ENCODE measurements at places on chromosomes 6 and 20.

- DNase-seq, result no peak
- H3K4me1 ChIP-seq, result no peaks in the 10 kb centered on the region
- H3K27me3 ChIP-seq, result peaks cover 17% of the 10 kb centered on the region
- no peak overlapping the region for H3K27ac ChIP-seq
- H3K4me3 ChIP-seq, result no peak overlapping the region
- H3K36me3 ChIP-seq, result no peaks in the 10 kb centered on the region
Measured at GRCh38 chr20:41382791-41383305, 16.2 kb upstream of the EMILIN3 start.

GRCh38 chr6:13760307-13761304 is 49.0 kb upstream of the RANBP9 start:
- peaks cover 4% of the 10 kb centered on the region for H3K36me3 ChIP-seq
- no peak for DNase-seq
- H3K4me1 ChIP-seq, result peaks cover 38% of the 10 kb centered on the region
- no peaks in the 10 kb centered on the region for H3K27me3 ChIP-seq
- no peak overlapping the region for H3K4me3 ChIP-seq
- H3K27ac ChIP-seq, result no peak overlapping the region

DNA sequence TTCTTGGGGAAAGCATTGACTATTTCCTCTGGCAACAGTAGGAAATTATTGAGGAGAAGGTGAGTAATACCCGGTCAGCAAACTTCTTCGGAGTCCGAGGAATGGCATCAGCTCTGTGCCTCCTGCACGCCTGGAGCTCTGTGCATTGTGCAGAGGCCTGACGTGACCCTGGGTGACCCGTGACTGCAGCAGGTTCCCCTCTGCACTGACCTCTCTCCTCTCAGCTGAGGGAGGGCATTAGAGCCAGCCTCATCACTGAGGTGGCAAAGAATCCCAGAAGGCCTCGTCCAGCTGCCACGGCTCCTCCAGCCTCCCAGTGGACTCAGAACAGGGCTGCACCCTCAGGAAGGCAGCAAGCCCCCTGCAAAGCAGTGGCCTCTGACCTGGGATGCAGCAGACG is 502.9 kb downstream of the CD83 start:
- H3K27me3 ChIP-seq, result peaks cover 4% of the 10 kb centered on the region
- no peak overlapping the region for H3K27ac ChIP-seq
- H3K4me3 ChIP-seq, result no peak overlapping the region
- no peaks in the 10 kb centered on the region for H3K36me3 ChIP-seq
- H3K4me1 ChIP-seq, result peaks cover 20% of the 10 kb centered on the region

- H3K4me1 ChIP-seq, result peaks cover 12% of the 10 kb centered on the region
- no peak overlapping the region for H3K27ac ChIP-seq
- no peaks in the 10 kb centered on the region for H3K27me3 ChIP-seq
- peaks cover 11% of the 10 kb centered on the region for H3K36me3 ChIP-seq
- DNase-seq, result no peak
Measured at GRCh38 chr20:58287638-58288037, 21.9 kb upstream of the RAB22A start.

DNA sequence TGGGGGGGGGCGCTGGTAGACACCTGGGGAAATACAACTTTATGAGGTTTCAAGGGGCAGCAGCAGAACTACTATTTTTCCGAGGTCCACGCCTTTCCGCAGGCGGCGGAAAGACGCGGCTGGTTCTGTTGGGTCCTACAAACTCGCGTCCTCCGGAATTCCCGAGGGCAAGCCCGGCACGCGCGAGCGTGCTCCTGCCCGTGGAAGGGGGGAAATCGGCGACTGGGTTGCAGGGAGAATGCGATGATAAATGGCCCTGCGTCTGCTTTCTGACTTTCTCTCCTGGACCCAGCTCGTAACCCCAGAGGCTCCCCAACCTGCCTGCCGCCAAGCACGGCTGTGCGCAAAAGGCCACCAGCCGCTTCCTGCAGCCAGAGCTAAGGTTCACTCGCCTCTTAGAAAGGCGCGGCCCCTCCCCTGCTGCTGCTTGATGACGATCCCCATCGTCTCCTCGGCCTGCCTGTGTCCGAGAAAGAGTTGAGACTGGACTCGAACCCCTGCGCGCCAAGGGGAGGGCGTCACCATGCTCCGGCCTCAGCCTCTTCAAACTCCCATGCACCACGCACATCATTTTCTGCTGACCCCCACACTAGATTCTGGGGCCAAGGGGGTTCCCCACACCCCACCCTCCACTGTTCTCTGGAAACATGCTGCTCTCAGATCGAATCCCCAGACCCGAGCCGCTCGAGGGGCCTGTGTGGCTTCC is 6.7 kb downstream of the FOXA2 start:
- no peak for DNase-seq
- H3K27ac ChIP-seq, result no peak overlapping the region
- peaks cover 83% of the 10 kb centered on the region for H3K27me3 ChIP-seq
- H3K4me3 ChIP-seq, result no peak overlapping the region
- H3K36me3 ChIP-seq, result no peaks in the 10 kb centered on the region
- peaks cover 2% of the 10 kb centered on the region for H3K4me1 ChIP-seq

DNA sequence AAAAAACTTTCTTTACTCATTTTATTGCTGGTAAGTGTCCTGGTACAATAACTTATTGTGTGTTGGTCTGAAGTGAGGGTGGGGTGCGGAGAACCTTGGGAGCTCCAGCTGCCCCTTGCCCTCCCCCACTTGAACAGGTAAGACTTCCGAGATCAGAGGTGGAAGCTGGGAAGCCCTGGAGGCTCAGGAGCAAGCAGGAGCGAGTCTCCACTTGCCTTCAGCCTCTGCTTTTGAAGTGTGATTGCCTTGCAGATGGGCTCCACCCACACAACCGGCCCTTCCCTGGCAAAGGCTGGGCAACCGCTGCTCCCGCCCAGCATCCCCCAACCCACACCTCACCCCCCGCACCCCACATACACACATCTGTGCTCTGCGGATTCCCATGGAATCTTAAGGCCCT is 179.6 kb downstream of the TFAP2C start:
- peaks cover 24% of the 10 kb centered on the region for H3K27me3 ChIP-seq
- no peak overlapping the region for H3K4me3 ChIP-seq
- H3K4me1 ChIP-seq, result no peaks in the 10 kb centered on the region
- no peak overlapping the region for H3K27ac ChIP-seq
- no peak for DNase-seq

GRCh38 chr20:62030834-62031434 is 34.7 kb downstream of the TAF4 start:
- peak overlapping the region; percentile 42 for H3K27ac ChIP-seq
- no peak overlapping the region for H3K4me3 ChIP-seq
- H3K4me1 ChIP-seq, result peaks cover 48% of the 10 kb centered on the region
- H3K27me3 ChIP-seq, result no peaks in the 10 kb centered on the region
- DNase-seq, result no peak

DNA sequence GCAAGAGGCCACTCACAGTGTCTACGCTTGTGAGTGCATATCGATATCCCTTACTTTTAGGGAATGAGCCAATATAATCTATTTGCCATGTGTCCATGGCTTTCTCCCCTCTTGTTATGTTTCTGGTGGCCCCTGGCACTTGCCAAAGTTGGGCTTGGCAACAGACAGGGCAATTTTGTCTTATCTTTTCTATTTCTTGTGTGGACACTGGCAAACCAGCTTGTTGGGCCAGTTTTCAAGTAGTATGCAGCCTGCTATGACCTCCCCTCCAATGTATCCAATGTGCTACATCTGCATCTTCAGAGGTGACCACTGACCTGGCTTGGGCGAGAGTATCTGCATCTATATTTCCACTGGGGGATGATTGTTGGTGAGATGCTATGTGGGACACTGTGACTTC is 29.2 kb downstream of the GSTA2 start:
- no peak for DNase-seq
- no peaks in the 10 kb centered on the region for H3K27me3 ChIP-seq
- H3K27ac ChIP-seq, result no peak overlapping the region
- no peaks in the 10 kb centered on the region for H3K4me1 ChIP-seq

DNA sequence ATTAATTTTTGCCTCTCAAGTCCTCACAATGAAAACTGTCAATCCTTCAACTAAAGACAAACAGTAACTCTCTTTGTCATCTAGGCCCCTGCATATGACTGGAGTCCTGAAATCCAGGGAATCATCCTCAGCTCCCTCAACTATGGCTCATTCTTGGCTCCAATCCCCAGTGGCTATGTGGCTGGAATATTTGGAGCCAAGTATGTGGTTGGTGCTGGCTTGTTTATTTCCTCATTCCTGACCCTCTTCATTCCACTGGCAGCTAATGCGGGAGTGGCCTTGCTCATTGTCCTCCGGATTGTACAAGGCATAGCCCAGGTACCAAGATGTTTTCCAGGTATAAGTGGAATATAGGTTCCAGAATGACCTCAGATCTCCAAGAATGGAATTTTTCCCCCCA is 15.4 kb downstream of the SLC17A4 start:
- no peak overlapping the region for H3K27ac ChIP-seq
- DNase-seq, result no peak
- peaks cover 16% of the 10 kb centered on the region for H3K27me3 ChIP-seq
- no peaks in the 10 kb centered on the region for H3K4me1 ChIP-seq
- H3K4me3 ChIP-seq, result no peak overlapping the region

- H3K36me3 ChIP-seq, result no peaks in the 10 kb centered on the region
- peaks cover under 1% of the 10 kb centered on the region for H3K4me1 ChIP-seq
- H3K4me3 ChIP-seq, result no peak overlapping the region
- DNase-seq, result no peak
- H3K27ac ChIP-seq, result no peak overlapping the region
Measured at GRCh38 chr6:145028144-145028818, 707.0 kb downstream of the EPM2A start.

DNA sequence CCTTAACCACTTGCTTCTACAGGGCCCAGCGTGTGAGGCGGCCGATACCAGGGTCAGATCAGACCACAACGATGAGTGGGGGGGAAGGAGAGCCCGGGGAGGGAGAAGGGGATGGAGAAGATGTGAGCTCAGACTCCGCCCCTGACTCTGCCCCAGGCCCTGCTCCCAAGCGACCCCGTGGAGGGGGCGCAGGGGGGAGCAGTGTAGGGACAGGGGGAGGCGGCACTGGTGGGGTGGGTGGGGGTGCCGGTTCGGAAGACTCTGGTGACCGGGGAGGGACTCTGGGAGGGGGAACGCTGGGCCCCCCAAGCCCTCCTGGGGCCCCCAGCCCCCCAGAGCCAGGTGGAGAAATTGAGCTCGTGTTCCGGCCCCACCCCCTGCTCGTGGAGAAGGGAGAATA is 2.8 kb downstream of the RING1 start:
- peaks cover 8% of the 10 kb centered on the region for H3K27me3 ChIP-seq
- H3K4me1 ChIP-seq, result peaks cover 48% of the 10 kb centered on the region
- peaks cover 20% of the 10 kb centered on the region for H3K36me3 ChIP-seq
- H3K4me3 ChIP-seq, result no peak overlapping the region
- H3K27ac ChIP-seq, result no peak overlapping the region

- H3K36me3 ChIP-seq, result no peaks in the 10 kb centered on the region
- H3K27ac ChIP-seq, result no peak overlapping the region
- peaks cover 11% of the 10 kb centered on the region for H3K27me3 ChIP-seq
- no peak for DNase-seq
- peaks cover 10% of the 10 kb centered on the region for H3K4me1 ChIP-seq
- no peak overlapping the region for H3K4me3 ChIP-seq
Measured at GRCh38 chr6:112149236-112149635, 61.8 kb downstream of the FAM229B start.

DNA sequence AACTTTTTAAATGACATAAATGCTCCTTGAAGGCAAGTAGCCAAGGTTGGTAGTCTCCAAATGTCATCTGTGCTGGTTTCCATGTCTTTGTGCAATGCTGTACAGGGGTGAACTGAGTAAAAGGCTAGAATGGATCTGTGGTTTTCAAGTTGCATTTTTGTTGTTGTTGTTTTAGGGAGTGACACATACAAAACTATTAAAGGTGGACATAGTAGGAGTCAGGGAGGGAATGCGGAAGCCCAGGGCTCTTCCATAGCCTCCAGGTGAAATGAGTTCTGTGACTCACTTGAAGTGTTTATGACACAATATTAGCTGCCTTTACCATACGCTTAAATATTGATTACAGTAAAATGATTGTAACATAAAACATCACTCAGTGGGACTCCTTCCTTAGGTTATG is 22.5 kb upstream of the QKI start:
- H3K36me3 ChIP-seq, result no peaks in the 10 kb centered on the region
- H3K4me1 ChIP-seq, result peaks cover 3% of the 10 kb centered on the region
- H3K27ac ChIP-seq, result no peak overlapping the region
- DNase-seq, result no peak
- H3K4me3 ChIP-seq, result no peak overlapping the region

DNA sequence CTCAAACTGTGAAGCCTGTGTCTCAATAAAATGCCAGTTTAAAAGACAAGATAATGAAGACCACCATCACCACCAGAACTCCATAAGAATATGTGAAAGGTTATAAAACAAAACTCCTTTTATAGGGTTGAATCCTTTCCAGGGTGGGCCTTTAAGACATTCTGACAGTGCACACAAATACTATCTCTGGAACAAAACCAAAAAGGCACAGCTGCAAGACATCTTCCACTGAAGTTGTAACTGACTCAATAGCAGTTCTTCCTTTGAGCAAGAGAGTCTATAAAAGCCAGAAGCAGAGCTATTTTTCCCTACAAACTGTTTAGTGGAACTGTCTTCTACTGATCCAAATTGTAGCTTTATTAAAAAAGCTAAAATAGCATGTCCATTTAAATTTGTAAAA is 81.6 kb downstream of the EPB41L2 start:
- peaks cover 5% of the 10 kb centered on the region for H3K36me3 ChIP-seq
- H3K4me3 ChIP-seq, result no peak overlapping the region
- no peaks in the 10 kb centered on the region for H3K27me3 ChIP-seq
- H3K4me1 ChIP-seq, result peaks cover 13% of the 10 kb centered on the region

All from activated naive CD8-positive, alpha-beta T cell treated with anti-CD3 and anti-CD28 coated beads, Interleukin-2, amount 50 U/mL, for 24 hours (primary cell).